ENCODE measurements at places on chromosomes 3 and 15.

GRCh38 chr3:48155122-48155521 is 33.1 kb downstream of the CDC25A start:
- no peak for DNase-seq

DNA sequence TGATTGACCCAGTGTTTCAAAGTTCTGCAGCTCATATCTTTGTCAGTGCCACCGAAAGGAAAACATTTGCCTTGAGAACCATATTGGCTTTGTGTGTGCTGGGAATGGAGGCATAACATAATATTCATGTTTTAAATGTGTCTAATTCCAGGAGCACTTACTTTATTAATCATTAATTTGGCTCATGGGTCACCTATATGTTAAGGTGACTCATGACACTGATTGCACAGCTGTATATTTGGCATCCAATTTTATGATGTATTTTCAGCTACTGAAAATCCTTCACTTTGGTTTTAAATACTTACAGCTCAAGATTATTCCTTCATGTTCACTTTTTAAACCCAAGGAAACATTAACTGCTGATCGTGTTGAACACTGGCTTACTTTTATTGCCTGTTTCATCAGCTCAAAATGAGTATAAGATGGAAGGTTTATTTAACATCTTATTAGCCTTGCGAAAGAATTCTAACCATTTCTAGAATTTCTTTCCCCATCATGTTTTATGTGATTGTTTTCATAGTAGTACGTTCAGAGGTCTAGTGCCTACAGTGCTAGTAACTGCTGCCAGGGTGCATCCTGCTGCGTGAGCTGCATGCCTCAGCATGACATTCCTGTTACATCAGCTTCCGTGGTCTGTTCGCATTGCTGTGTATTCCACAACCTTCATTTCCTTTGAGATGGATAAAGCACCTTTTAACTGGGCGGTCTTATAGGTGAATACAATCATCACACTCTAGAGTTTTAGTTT is 63.7 kb downstream of the LRCH3 start:
- no peak for DNase-seq

DNA sequence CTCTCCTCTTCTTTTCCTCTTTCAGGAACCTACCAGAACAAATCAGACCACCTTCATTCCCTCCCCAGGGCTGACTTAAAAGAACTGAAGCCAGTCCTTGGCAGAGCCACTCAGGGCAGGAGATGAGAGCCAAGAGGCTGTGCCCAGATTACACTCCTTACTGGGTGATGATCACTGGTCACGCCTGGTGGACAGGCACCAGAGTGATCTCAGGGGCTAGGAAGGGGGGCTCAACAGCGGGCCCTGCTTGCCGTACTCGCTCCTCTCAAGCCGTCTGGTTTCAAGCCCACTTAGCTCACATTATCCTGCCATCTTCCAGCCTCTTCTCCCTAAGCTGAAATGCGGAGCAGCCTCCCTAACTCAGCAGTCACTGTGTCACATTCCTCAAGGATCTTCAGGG is 1.7 kb upstream of the FAH start:
- no peak for DNase-seq

- DNase-seq, result no peak
Observed at GRCh38 chr15:32105258-32106241, 75.2 kb downstream of the CHRNA7 start.

GRCh38 chr3:113498221-113499005 is 16.5 kb downstream of the SPICE1 start:
- DNase-seq, result no peak

DNA sequence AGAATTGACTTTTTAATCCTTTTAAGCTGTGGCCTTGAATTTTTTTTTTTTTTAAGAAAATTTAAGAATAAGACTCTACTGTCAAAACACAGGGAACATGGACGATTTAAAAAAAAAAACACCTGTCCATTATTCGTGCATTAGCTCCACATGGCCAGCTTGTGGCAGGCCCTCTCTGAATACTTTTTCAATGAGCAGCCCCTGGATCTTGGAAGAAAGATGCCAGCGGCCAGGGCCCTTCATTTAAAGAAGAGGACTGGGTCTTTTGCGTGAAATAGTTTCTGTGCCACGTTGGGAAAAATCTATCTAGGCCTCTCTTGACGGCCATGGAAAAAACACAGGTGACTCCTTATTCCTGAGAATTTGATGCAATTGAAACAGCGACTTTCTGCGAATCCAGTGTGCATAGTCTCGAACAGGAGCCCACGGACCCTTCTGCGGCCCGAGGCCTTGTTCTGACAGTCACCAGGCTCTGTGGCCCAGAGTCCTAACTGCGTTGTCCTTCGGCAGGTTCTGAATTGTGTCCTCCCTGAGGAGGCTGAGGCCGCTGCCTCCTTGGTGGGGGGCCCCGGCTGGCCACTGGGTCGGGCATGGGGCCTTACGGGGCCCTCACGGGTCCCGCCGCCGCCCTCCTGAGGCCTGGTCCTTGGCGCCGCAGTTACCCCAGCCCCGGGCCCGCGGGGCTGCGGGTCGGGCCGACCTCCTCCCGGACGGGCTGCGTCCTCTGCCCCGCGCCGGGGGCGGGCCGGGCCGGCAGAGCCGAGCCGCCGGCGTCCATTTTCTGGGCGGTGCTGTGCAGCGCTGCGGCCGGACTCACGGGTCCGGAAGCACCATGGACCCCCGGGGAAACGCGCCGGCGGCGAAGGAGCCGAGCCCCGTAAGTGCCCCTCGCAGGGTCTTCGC is 33.5 kb downstream of the ZBTB38 start:
- no peak for DNase-seq

DNA sequence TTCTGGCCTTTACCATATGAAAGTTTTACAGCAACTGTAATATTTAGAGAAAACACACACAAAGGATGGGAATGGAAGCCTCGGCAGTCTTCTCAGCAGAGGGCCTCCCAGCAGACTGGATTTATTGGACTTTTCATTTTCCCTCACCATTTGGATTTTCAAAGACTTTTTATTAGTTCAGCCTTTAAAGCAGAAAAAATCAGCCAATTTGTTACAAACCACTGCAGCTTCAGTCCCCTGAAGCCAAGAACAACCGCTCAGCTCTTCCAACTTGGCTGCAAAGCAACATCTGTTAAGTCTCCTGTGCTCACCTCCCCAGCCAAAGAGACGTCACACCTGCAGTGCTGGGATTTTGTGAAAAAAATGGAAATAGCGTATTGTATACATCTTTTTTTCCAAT is 120.8 kb downstream of the GMPS start:
- no peak for DNase-seq

DNA sequence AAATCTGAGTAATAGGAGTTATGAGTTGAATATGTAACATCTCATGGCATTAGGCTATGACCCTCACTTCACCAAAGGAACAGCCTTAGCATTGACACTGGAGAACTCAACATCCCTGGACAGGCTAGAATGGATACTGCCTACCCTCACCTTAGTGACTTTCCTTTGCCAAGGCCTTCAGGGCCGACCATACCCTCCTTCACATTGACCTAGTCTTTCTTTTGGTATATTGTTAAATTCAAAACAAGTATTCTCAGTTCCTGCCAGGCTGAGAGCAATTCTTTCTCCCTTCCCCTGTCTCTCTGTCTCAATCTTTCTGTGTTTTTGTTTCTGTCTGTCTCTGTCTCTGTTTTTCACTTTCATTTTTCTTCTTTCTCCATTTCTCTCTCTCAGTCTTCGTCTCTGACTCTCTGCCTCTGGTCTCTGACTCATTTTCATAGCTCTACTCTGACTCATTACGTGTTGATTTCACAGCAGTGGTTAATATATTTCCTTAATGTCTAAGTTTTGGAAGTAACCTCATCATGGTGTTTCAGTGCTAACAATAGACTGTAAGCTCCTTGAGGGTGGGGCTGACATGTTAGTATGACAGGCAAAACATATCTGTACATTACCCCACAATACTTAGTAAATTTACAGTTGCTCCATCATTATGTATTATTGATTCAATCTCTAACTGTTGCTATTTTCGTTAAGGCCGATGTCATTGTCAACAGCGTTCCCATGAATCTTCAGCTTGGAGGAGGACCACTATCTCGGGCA is 32.5 kb downstream of the PARP15 start:
- peak; percentile 89 for DNase-seq
